ENCODE measurements at places on chromosomes 12 and 14.
A peak's percentile ranks its signal among the peaks of the same experiment; 100 is the strongest.

GRCh38 chr14:67192366-67192765 is 3.1 kb downstream of the GARIN2 start:
- no peak for DNase-seq

- no peak for DNase-seq
Measured at GRCh38 chr12:130973906-130974305, 20.2 kb downstream of the ADGRD1 start.

DNA sequence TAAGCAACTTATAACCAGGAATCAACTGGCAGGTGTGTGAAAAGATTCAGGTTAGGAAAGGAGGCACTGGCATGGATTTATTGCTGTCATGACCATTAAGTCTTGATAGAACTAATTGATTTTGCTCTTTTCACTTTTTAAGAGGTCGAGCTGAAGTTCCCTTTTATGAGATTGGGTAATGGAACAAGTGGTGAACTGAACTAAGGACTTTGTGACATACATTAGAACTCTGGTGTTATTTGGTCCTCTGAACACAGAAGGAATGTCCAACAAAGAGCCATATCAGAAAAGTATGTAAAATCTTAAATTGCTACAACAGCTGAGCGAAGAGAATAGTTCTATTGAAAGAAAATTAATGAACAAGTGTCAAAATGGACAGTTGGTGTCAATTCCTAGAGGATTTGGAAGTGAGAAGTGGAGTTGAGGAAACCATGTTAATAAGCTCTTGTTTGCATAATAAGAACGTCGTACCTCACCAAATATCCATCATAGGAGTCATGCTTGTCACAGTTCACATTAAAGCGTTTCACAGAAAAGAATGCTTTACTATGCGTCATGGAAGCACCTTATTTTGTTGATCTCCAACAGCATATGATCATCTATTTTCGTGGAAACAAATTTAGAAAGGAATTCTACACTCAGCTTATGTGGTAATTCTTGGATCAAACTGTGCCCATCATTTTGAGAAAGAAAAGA is 8.4 kb upstream of the MYF6 start:
- no peak for DNase-seq

- no peak for DNase-seq
Measured at GRCh38 chr14:103849151-103849886, 1.9 kb upstream of the PPP1R13B start.

DNA sequence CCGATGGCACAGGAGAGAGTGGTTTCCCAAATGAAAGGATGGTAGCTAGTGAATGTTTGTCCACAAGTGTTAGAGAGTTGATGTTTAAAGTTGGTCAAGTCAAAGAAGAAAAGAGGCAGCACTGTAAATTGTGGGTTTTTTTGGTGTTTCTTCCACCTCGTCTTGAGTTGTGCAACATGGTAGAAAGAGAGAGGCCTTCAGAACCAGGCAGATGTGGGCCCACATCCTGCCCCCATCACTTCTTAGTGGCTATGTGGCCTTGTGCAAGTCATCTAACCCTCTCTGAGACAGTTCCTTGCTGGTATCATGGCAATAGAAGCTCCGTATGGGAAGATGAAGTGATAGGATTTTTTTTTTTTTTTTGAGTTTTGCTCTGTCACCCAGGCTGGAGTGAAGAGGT is 60.8 kb downstream of the NDUFA12 start:
- DNase-seq, result peak; percentile 9

DNA sequence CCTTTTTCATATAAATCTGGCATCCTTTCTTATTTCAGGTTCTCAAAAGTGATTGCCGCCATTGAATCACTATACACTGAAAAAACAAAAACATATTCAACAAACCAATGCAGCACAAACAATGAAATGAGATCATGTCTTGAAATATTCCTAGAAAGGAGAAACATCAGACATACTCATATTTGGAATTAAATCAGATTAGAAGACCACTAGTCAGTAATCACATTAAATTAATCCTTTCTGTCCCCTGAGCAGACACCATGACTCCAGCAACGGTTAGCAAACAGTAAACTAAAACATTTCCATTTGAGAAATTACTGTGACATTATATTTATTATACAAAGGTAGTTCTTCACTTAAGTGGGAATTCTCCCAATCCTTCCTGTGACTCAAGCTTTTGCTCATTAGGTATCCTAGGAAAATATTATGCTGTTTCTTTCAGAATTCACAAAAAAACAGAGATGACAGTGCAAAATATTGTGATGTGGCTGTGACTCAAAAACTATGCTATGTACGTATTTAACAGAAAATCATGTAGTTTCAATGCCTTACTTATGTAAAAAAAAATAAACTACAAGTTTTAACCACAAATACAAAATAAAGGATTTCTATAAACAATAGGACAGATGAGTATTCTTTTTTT is 29.7 kb downstream of the CPNE8 start:
- DNase-seq, result no peak

- peak; percentile 99 for DNase-seq
Measured at GRCh38 chr14:22556021-22556989, 32.7 kb downstream of the DAD1 start.

DNA sequence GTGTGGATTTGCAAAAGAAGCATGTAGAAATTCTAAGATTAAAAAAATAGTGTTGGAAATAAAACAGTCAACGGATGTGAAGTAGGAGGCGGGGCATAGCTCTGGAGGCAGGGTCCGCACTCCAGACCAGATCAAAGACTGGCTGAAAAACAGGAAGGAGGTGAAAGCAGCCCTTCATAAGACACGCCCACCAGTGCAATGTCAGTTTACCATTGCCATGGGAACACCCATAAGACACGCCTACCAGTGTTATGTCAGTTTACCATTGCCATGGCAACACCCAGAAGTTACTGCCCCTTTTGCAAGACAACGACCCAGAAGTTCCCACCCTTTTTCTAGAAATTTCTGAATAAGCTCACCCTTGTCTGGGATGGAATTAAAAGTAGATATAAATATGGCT is 87.1 kb downstream of the FZD10 start:
- DNase-seq, result no peak

- no peak for DNase-seq
Measured at GRCh38 chr14:102977475-102977874, 55.0 kb downstream of the AMN start.

DNA sequence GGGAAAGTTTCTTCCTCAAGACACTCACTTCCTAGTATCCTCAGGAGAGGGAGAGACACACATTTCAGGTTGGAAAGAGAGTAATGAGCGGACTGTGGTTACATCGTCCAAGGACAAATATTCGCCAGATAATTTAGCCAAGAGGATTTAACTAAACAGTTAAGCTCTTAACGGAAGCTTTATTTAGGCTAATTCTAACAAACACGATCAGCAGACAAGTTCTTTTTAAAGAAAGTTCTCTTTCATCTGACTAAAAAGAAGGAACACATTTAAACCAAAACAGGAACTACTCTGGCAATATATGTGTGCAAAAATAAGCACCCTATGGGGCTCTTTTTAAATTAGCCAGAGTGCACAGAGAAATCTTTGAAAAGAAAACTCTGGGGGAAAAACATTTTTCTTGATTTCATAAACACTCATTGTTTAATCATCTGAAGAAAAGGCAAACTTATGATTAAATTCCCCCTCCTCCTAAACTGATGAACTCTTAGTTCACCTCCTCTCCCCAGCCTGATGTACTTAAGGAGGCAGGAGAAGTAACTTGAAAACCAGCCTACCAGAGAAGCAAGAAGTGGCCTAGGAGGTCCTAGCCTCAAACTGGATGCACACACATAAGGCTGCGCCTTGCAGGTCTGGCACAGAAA is 13.3 kb upstream of the BTG1 start:
- no peak for DNase-seq

- DNase-seq, result no peak
Measured at GRCh38 chr12:115737895-115738294, 539.6 kb downstream of the MED13L start.

GRCh38 chr14:96168581-96168980 is 36.1 kb upstream of the BDKRB2 start:
- DNase-seq, result no peak

- DNase-seq, result no peak
Measured at GRCh38 chr12:116430911-116431565, 128.1 kb upstream of the MAP1LC3B2 start.

DNA sequence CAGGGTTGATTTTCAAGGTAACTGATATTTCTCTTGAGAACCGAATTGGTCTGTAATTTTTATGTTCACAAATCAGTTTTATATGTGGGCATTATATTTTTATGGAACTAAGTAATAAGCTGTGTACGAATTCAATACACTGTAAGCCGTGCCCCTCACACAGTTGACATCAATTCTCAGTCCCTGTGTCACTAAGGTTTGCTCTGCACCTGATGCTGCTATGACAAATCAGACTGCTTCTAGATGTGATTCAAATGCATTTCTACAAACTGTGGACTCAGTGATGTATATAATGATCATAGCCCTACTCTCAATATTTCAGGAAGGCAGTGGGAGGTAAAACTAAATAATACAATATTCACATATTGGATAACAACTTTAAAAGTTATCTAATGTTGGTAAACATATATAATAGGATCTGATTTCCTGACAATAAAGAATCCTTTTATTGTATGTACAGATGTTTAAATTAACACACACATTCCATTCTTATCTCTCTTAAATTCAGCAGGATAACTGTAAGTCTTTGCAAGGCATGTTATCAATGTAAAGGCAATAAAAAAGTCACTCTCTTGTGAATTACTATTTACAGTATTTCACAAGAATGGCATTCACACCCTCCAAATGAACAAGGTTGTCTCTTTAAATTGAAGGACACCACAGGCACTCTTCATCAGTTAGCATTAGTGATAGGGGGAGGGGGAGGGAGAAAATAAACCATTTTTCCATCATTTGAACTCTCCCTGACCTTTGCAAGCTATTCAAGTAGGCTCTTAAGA is 87.2 kb upstream of the SOX5 start:
- DNase-seq, result no peak

DNA sequence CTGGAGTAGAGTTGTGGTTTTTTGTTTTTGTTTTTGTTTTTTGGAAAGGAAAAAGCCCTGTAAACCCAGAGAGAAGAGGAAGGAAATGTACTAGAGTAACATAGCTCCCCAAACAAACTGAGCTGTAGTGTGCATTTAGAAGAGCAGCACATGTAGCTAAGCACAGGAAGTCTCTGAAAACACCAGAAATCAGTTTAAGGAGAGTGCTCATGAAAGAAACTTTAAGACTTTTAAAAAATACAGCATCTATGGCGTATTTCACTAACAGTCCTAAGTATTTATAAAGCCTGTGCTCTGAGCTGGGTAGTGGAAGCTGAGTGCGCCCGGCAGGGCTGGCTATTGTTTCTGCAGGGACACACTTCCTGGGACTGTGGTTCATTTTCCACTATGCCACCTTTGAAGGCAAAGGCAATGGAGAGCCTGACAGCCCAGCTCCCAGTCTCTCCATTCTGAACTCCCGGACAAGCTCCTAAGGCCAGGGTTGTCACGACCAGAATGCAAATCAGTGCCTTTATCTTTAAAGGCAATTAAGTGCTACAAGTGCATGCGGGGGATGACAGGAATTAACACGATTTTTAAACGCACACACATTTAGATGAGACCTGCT is 45.4 kb downstream of the NIN start:
- DNase-seq, result no peak

DNA sequence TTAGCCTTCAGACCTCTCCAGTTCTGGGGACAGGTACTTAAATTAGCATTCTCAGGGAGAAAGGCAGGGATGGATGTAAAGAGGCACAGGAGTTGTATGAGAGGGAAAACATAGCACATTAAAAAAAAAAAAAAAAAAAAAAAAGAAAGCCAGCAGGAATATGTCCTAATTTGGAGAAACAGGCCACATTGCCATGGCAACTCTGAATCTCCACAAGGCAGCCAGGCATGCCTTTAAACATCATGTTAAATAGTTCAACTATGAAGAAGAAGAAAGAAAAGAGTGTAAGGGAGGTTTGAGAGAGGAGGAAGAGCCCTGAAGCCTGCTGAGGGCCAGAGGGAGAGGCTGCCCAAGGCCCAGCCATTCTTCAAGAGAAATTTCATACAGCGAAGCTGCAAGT is 145.8 kb downstream of the GRIN2B start:
- DNase-seq, result no peak

Measured in T-helper 2 cell treated with Interferon-gamma antibody and Interleukin-4, amounts not matched to agents 5 μg/mL and 100 μg/mL, for 36 hours (primary cell).